Stimulated activated CD8-positive, alpha-beta memory T cell treated with anti-CD3 and anti-CD28 coated beads, Interleukin-7, amount 100 ng/mL, for 1 hour (primary cell): ENCODE measurements at places on chromosomes 5 and 9.

GRCh38 chr5:39432696-39433530 is 8.1 kb upstream of the DAB2 start:
- DNase-seq: no peak

GRCh38 chr5:114255260-114255659 is 106.6 kb upstream of the KCNN2 start:
- no peak for DNase-seq

GRCh38 chr5:34452170-34452828 is 203.8 kb upstream of the RAI14 start:
- DNase-seq: no peak

- DNase-seq: no peak
These were observed 44.2 kb downstream of the SLC38A9 start for GRCh38 chr5:55667938-55668337.

DNA sequence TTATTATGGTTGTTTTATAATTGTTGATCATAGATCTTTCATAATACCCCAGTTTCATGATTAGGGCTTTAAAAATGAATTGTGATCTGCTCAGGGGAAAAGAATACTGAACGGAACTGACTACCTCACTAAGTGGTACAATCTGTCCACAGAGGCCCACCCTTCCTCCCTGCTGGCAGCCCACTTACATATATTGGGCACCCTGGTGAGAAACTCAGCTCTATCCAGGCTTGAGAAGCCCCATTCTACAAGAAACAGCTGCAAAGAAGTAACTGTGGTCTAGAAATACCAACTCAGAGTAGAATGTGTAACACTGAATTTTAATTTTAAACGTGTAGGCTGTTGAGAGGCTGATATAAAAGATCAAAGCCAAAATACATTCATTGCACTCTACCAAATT is 46.9 kb downstream of the TSSK1B start:
- DNase-seq: no peak

- no peak for DNase-seq
These were observed 26.6 kb upstream of the GLDC start for GRCh38 chr9:6672118-6672517.

DNA sequence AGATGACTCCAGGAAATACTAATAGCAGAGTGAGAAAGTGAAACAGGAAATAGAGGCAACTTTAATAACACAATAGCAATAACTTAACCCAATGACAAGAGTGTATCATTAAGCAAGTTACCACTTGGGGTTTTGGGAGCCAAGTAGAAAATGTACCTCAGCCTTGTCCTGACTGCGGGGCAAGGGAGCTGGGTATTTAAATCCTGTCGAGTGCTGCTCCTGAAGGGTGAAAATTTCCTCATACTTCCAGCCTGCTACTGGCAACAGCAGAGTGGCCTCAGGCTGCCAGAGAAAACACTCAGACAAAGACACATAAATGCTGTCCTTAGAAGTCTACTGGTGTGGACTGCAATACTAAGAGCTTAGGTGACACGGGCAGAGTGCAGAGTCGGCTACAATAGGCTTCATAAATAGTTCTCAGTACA is 112.5 kb upstream of the EMB start:
- DNase-seq: no peak

- DNase-seq: no peak
These were observed 72.8 kb upstream of the PITX1 start for GRCh38 chr5:135106610-135107471.

DNA sequence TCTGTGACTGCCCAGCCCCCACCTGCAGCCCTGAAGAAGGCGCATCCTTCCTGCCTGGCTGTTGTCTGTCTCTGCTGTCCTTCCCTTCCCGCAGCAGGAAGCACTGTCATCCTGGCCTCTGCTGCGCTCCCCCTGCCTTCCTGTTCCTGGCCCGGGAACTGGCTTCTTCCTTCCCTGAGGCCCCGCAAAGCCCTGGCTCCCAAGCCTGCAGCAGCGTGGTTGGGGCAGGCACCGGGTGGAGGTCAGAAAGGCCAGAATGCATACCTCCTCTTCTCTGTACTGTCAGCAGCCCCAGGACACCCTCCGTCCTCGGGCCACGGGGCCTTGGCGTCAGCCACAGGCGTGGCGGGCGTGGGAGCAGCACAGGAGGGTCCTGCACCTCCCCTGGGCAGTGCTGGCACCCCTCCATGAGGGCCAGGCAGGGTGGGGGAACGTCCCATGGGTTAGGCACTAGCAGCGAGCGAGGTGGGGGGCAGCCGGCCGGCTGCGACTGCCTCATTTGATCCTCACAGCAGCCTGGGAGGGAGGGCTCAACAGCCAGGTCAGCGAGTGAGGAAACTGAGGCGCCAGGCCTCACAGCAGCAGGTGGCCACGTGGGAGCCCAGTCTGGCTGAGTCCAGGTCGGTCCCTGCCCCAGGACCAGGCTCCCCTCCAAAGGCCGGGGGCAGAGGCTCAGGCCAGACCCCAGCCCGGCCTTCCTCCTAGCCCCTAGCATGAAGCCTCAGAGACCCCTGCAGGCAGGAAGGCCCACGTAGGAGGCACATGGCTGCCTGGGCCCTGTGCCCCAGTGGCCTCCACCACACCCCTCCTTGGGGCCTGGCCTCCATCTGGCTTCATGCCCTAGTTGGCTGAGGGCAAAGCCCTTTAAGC is 9.4 kb downstream of the FLT4 start:
- DNase-seq: no peak

DNA sequence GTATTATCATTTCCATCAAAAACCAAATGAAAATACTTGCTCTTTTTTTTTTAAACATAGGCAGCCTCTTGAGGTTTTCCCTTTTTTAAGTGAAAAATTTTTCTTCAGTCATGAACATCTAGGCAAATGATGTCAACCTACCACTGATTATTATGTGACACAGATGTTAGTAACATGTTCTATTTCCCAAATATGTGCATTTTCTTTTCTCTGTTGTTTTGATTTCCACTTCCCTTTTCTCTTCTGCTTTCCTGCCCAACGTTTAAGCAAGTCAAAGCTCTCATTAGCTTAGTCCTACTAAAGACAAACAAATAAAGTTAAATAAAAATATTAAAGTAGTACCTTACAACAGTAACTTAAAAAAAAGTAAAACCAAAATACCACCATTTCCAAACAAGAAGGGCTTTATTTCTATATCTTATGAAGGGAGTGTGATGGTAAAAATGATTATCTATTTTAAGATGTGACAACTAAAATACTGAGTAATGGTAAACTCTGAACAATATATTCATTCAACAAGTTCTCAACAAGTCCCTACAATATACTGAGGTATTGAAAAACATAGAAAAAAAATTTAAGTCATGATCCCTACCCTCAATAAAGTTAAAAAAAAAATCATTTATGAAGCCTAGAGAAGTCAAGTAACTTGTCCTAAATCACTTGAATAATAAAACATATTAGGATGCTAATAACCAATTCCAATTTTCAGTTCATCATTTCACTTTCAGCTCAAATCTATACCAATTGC is 9.4 kb downstream of the SLC38A9 start:
- DNase-seq: no peak

DNA sequence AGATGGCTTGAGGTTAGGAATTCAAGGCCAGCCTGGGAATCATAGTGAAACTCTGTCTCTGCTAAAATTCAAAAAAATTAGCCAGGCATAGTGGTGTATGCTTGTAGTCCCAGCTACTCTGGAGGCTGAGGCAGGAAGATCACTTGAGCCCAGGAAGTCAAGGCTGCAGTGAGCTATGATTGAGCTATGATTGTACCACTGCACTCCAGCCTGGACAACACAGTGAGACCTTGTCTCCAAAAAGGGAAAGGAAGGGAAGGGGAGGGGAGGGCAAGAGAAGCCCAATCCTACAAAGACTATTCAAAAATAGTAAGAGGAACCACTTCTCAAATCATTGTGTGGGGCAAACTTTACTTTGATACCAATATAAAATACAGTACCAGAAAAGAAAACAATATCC is 11.2 kb downstream of the SEMA4D start:
- DNase-seq: no peak

DNA sequence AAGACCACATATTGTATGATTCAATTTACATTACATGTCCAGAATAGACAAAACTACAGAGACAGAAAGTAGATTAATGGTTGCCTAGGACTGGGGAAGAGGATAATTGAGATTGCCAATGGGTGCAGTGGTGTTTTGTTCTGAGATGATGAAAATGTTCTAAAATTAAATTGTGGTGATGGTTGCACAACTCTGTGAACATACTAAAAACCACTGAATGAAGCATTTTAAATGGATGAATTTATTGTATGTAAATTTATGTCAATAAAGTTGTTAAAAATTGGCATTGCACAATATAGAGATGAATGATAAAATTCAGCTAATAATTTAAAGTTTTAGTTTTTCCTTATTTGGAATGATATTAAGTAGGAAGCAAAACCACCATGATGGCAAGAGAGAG is 109.5 kb upstream of the NR4A3 start:
- no peak for DNase-seq

- DNase-seq: no peak
These were observed 647.2 kb downstream of the PDE4D start for GRCh38 chr5:59246145-59246869.

GRCh38 chr9:81595887-81596543 is 93.3 kb downstream of the TLE1 start:
- DNase-seq: no peak

GRCh38 chr9:15289603-15290002 is 17.4 kb downstream of the TTC39B start:
- no peak for DNase-seq

GRCh38 chr5:71384706-71385105 is 70.7 kb upstream of the BDP1 start:
- no peak for DNase-seq

GRCh38 chr9:101415578-101415977 is 16.9 kb downstream of the ZNF189 start:
- DNase-seq: no peak

GRCh38 chr5:5524327-5524726 is 101.8 kb downstream of the ICE1 start:
- DNase-seq: no peak

GRCh38 chr9:99040911-99041582 is 63.9 kb upstream of the TGFBR1 start:
- DNase-seq: no peak

DNA sequence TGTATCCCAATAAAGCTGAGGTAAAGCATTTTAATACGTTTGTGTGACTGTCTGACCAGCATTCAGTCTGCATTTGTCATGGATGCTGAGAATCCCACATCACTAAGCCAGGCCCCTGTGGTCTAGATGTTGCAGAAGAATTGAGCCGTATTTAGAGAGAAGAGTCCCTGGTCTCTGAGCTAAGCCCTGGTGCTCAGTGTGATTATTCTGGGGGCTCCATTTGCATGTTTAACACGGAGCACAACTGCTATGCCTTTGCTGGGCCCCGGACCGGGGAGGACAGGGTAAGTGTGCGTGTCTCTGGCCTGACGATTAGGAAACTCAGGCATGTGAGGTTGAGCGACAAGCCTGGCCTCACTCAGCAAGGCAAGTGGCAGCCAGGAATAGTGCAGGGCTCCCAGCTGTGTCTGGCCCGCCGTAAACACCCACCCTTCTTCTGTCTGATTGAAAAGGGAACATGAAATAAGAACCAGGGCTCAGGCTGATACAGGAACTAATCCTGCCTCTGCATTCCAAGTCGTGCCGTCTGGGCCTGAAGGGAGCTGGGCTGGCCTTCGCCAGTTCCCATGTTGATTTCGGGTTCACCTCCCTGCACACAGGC is 22.3 kb downstream of the FAM78A start:
- no peak for DNase-seq

- DNase-seq: no peak
These were observed 25.6 kb downstream of the USP20 start for GRCh38 chr9:129860653-129861446.

DNA sequence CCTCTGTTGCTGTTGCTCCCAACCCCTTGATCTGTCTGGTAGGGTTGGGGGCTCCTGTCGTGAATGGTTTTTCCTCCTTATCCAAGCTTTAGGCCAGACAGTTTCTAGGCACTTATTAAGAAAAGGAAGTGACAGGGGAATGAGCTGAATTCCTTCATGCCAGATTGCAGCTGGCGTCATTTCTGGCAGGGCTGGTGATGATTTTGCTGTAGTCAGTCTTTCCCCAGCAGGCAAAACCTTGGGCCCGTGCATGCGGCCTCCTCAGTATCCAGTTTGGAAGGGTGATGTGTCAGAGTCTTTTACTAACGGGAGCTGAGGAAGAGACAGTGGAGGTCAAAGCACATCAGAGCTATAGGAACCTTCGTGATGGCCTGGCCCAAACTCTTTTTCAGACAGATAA is 58.8 kb downstream of the COL27A1 start:
- no peak for DNase-seq

GRCh38 chr9:127887792-127888191 is 10.3 kb upstream of the AK1 start:
- DNase-seq: no peak

- no peak for DNase-seq
These were observed 244.4 kb downstream of the MAST4 start for GRCh38 chr5:66840511-66841013.

GRCh38 chr9:114280636-114281472 is 42.0 kb upstream of the ORM1 start:
- DNase-seq: no peak

DNA sequence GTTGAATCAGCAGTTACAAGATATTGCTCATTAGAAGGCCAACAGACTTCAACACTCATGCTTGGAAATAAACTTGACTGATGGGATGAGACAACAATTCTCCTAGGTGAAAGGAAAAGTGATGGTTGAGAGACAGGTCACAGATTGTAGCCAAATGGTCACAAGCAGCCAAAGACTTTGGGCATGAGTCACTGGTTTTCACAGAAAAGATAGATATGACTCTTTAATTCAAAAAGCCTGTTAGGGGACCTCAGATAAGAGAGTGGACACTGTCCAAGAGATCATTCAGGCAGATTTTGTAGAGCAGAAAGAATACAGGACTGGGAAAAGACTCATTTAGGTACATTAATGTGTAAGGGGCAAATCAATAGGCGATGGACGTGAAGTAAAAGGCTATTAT is 982.5 kb downstream of the MAT2B start:
- DNase-seq: no peak

- no peak for DNase-seq
These were observed 10.6 kb downstream of the FGFR4 start for GRCh38 chr5:177097016-177097985.

DNA sequence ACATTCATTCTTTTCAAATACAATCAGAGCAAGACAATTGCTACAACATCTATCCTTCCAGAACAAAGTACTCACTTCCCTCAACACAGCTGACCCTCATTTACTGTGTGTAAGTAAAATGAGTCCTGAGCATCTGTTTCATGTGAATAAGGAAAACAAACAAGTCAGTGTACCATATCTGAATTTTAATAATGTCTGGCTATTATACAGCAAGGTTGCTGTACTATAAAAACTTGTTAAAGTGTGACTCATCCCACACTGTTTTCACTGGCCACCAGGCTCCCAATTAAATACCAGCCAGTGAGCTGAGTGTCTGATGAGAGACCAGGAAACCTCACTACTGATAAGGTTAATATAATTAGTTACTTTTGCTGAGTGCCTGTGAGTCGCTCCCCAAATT is 339.8 kb downstream of the AGTPBP1 start:
- DNase-seq: no peak

GRCh38 chr5:57724836-57725235 is 242.2 kb upstream of the ACTBL2 start:
- DNase-seq: no peak
